GM23248 (cell line): ENCODE measurements at places on chromosomes 7 and 10. TPM values are rescaled to one million over a fixed set of nuclear protein-coding genes. Genes with fewer than 3 reads are reported as not detected.

Gene HOXA5
- total RNA-seq, result 0.25 and 4.0 TPM in 2 replicates

Gene TUBB8
- total RNA-seq, result not detected in 2 replicates

Gene MDFIC
- total RNA-seq, result 50.3 and 53.1 TPM in 2 replicates

Gene C10orf143
- 0.76 TPM in 1 of 2 replicates, not detected in the other for total RNA-seq

Gene PAOX
- 4.1 and 5.8 TPM in 2 replicates for total RNA-seq

Gene MAGI2
- total RNA-seq, result 4.1 and 8.1 TPM in 2 replicates

Gene SPDYE2B
- total RNA-seq, result not detected in 2 replicates

Gene SUN3
- total RNA-seq, result not detected in 2 replicates

Gene TCTN3
- 37.2 and 42.4 TPM in 2 replicates for total RNA-seq

Gene PSMA2
- 55.1 and 65.2 TPM in 2 replicates for total RNA-seq

Gene CALML5
- not detected in 2 replicates for total RNA-seq

Gene MYO1G
- not detected in 2 replicates for total RNA-seq

Gene LRRC61
- total RNA-seq, result not detected in 2 replicates

Gene STEAP2
- total RNA-seq, result 28.3 and 30.6 TPM in 2 replicates

Gene CFAP43
- total RNA-seq, result not detected in 2 replicates

Gene SHOC2
- 64.6 and 65.3 TPM in 2 replicates for total RNA-seq

Gene UCN3
- total RNA-seq, result not detected in 2 replicates

Gene ZNF853
- total RNA-seq, result 0.22 and 0.51 TPM in 2 replicates

Gene GNGT1
- not detected in 2 replicates for total RNA-seq

Gene ASB4
- not detected in 2 replicates for total RNA-seq

Gene RARRES2
- total RNA-seq, result not detected in 2 replicates

Gene ASZ1
- total RNA-seq, result not detected in 2 replicates

Gene NPS
- not detected in 2 replicates for total RNA-seq

Gene PRKG1
- total RNA-seq, result 21.8 TPM in 2 replicates

Gene PDE1C
- 33.8 and 43.1 TPM in 2 replicates for total RNA-seq
